ENCODE measurements at places on chromosomes 2 and 18.

DNA sequence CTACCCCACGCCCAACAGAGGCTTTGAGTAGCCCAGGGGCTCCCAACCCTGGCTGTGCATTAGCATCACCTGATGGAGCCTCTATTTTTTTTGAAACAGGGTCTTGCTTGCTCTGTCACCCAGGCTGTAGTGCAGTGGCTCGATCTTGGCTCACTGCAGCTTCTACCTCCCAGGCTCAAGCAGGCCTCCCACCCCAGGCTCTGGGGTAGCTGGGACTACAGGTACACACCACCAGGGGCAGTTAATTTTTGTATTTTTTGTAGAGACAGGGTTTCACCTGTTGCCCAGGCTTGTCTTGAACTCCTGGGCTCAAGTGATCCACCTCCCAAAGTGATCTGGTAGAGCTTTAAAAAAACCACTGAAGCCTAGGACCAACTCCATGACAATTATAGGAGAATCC is 394.8 kb upstream of the ATP5MC3 start:
- no peak for DNase-seq

DNA sequence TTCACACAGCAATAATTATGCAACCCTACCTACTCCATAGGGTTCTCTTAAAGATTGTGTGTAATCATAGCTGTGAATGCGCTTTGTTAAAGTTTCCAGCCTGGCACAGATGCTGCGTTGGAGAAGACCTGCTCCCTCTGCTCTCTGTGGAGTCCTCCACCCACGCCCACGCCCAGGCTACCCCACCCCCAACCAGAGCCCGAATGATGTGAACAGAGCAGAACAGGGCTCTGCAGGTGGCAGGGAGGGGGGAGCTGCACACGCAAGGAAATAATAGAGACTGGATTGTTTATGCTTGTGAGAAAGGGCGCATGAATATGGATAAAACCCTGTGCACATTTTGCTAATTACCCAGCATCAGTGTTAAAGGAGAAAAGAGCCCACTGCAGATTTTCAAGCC is 447.5 kb downstream of the BCL11A start:
- DNase-seq: no peak

GRCh38 chr18:24168496-24168895 is 29.6 kb downstream of the CABYR start:
- no peak for DNase-seq

DNA sequence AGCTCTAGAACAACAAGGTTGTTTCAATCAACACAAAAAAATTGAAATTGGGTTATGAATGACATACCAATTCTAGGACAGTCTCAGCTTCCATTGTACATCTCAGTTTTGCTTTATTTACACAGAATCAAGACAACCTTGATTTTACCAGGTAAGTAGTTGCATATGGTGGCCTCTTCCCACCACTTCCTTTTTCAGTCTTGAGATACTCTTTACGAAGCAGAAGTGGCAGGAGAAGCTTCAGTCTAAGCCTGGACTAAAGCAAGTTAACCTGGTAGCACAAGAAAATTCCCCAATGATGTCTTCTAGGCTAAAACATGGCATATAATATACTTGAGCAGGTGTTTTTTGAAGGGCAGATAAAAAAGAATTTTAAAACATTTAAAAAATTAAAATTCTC is 10.7 kb upstream of the FAM136A start:
- DNase-seq: no peak

DNA sequence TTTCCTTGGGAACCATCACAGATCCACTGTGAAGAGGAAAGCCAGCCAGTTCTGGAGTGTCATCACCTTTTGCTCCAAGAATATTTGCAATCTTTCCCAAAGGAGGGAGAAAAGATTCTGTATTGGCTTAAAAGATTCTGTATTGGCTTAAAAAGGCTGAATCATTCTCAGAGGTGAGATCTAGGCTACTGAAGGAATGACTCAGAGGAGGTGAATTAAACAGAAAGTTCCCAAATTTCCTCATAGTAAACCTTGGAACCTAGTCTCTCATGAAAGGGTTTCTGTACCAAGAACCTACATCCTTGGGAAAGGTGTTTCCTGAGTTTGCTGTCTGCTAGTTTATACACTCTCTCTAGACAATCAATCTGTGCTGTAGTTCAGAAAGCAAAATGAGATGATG is 34.1 kb upstream of the GRB14 start:
- DNase-seq: no peak

- peak; percentile 78 for DNase-seq
These were observed 11.0 kb upstream of the EPG5 start for GRCh38 chr18:45978084-45978483.

GRCh38 chr18:61553045-61553659 is 219.9 kb downstream of the CDH20 start:
- no peak for DNase-seq

DNA sequence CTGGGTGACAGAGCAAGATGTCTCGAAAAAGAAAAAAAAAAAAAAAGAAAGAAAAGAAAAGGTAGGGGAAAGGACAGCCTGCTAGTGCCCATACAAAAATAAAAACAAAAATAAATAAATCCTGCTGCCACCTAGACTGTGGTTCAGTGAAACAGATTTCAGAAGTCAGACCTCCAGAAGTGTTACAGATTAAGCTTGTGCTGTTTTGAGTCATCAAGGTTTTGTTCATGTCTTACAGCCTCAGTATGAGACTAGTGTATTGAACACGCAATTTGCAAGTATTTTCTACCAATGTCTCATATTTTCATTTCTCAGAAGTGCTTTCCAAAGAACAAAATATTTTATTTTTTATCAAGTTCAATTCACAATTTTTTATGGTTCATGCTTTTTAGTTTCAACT is 720.4 kb upstream of the GYPC start:
- DNase-seq: no peak

GRCh38 chr2:16204886-16205620 is 264.7 kb downstream of the MYCN start:
- no peak for DNase-seq
